ENCODE measurements at places on chromosomes 12 and 14. TPM values are rescaled to one million over a fixed set of nuclear protein-coding genes. Genes with fewer than 3 reads are reported as not detected.

Gene YAF2
- polyA plus RNA-seq, result 25.7 TPM

Gene APOLD1
- 11.3 TPM for polyA plus RNA-seq

Gene BIN2
- polyA plus RNA-seq, result 3.1 TPM

Gene ZBTB39
- polyA plus RNA-seq, result 11.9 TPM

Gene ADCK1
- polyA plus RNA-seq, result 11.3 TPM

Gene NR2C1
- polyA plus RNA-seq, result 75.5 TPM

Gene PRB2
- not detected for polyA plus RNA-seq

Gene LMO3
- polyA plus RNA-seq, result 2.4 TPM

Gene IFI27
- polyA plus RNA-seq, result 7.4 TPM

Gene MYL2
- polyA plus RNA-seq, result 1.5 TPM

Gene NELL2
- polyA plus RNA-seq, result 25.1 TPM

Gene SLC38A2
- polyA plus RNA-seq, result 226 TPM

Gene GPR135
- 3.2 TPM for polyA plus RNA-seq

Data from right renal cortex interstitium (tissue), 3 donors.